ENCODE measurements at places on chromosomes 13 and 19. TPM values are rescaled to one million over a fixed set of nuclear protein-coding genes. Genes with fewer than 3 reads are reported as not detected.

The EFNB2 gene
- 133 TPM for polyA plus RNA-seq

The CLEC11A gene
- polyA plus RNA-seq: 45.4 TPM

The PSG6 gene
- polyA plus RNA-seq: not detected

The ZNF235 gene
- 11.1 TPM for polyA plus RNA-seq

All from left renal cortex interstitium (tissue), 4 donors.